ENCODE measurements at places on chromosomes 11 and 22. TPM values are rescaled to one million over a fixed set of nuclear protein-coding genes. Genes with fewer than 3 reads are reported as not detected.

- peaks cover 40% of the 10 kb centered on the region for H3K27me3 ChIP-seq
- H3K4me3 ChIP-seq, result no peak overlapping the region
- no peak for DNase-seq
- no peaks in the 10 kb centered on the region for H3K4me1 ChIP-seq
- no peak overlapping the region for H3K27ac ChIP-seq
Observed at GRCh38 chr22:43854121-43854785, 8.1 kb downstream of the SULT4A1 start.

DNA sequence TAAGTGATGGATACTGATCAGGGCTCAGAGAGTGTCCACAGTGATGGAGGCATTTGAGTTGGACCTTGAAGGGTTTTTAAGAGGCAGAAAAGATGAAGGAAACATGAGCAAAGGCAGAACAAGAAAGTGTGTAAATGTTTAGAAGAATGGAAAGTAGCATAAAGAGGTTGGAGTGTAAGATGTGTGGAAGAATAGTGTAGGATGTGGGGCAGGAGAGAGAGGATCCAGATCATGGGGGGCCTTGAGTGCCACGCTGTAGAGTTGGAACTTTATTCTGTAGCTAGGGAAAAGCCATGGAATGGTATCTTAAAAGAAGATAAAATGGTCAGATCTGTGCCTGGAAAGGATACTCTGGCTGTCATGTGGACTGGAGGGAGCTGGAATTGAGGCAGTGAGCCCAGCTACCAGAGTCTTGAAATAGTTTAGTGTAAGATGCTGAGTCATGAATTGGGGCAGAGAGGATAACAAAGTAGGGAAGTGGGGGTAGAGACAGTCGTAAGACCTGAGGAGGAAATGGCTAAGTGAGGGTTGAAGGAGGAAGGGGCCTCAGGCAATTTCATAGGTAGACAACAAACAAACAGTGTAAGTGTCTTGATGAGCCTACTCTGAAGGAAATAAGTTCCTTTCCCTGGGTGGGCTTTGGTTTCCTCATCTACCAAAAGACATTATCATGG lies 6.7 kb downstream of the KCNE3 start:
- H3K27ac ChIP-seq, result no peak overlapping the region
- H3K4me1 ChIP-seq, result no peaks in the 10 kb centered on the region
- H3K4me3 ChIP-seq, result no peak overlapping the region
- H3K36me3 ChIP-seq, result no peaks in the 10 kb centered on the region
- no peak for DNase-seq
- no peaks in the 10 kb centered on the region for H3K27me3 ChIP-seq

DNA sequence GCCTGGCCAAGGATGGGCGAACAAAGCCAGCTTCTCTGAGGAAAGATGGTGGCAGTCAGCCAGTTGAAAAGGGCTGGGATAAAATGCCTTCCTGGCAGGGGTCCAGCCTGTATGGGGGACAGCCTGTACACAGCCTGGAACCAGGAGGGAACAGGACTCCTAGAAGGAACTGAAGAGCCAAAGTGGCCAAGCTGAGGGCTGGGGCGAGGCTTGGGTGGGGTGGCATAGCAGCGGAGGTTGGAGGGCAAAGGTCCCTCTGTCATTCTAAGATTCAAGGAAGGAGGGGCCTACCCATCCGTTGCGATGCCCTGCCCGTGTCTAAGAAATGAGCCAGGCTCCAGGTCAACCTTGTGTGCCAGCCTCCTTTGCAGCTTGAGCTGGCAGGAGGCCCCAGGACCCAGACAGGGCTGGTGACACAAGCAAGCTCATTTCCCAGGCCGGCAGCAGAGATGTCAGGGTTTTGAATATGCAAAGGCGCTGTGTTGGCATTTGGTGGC lies 22.6 kb downstream of the FADD start:
- no peak overlapping the region for H3K27ac ChIP-seq
- no peaks in the 10 kb centered on the region for H3K36me3 ChIP-seq
- DNase-seq, result no peak
- peaks cover 15% of the 10 kb centered on the region for H3K27me3 ChIP-seq

GRCh38 chr11:17519061-17519885 lies 24.9 kb downstream of the USH1C start:
- DNase-seq, result no peak
- H3K27me3 ChIP-seq, result peaks cover 31% of the 10 kb centered on the region
- H3K4me3 ChIP-seq, result no peak overlapping the region
- no peak overlapping the region for H3K27ac ChIP-seq

GRCh38 chr22:23315341-23315917 lies 135.1 kb downstream of the BCR start:
- H3K36me3 ChIP-seq, result peaks cover 12% of the 10 kb centered on the region
- H3K27ac ChIP-seq, result peak overlapping the region; percentile 60
- peaks cover 1% of the 10 kb centered on the region for H3K4me1 ChIP-seq
- H3K4me3 ChIP-seq, result no peak overlapping the region
- H3K27me3 ChIP-seq, result no peaks in the 10 kb centered on the region

- no peak overlapping the region for H3K27ac ChIP-seq
- DNase-seq, result no peak
- H3K36me3 ChIP-seq, result peaks cover 3% of the 10 kb centered on the region
Observed at GRCh38 chr22:33656808-33657628, 263.3 kb downstream of the LARGE1 start.

- no peak for DNase-seq
- H3K4me1 ChIP-seq, result peaks cover 9% of the 10 kb centered on the region
- no peak overlapping the region for H3K27ac ChIP-seq
- H3K27me3 ChIP-seq, result no peaks in the 10 kb centered on the region
- H3K36me3 ChIP-seq, result peaks cover 48% of the 10 kb centered on the region
- no peak overlapping the region for H3K4me3 ChIP-seq
Observed at GRCh38 chr11:111759778-111760407, 6.3 kb downstream of the PPP2R1B start.

DNA sequence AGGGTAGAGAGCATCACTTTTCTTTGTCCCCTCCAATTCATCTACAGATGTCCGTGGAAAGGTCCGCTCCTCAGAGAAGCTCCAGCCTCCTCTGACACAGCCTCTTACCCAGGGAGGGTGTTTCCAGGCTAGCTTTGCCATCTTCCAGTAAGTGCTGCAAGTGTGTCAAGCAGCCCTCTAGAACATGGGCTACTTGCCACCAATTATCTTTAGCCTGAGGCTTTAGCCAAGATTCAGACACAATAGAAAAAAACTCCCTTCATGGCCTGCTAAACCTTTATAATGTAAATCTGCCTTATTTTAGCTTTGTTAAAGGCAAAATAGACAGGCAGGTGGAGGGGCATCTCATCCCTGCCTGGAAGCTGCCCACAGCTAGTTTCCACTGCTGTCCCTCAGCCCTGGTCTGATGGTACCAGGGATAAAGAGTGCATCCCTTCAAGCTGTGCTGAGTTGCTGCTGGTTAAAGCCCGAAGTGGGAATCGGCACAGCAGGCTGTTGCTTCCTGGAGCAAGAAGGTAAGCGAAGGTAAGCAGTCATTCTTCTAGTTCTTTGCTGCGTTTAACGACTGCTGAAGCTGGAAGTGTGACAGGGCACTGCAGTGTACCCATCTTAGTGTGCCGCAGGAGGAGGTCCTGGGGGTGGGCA lies 190.1 kb upstream of the E2F8 start:
- peaks cover 7% of the 10 kb centered on the region for H3K4me1 ChIP-seq
- no peak overlapping the region for H3K4me3 ChIP-seq
- H3K36me3 ChIP-seq, result no peaks in the 10 kb centered on the region
- no peak for DNase-seq
- peaks cover 58% of the 10 kb centered on the region for H3K27me3 ChIP-seq

DNA sequence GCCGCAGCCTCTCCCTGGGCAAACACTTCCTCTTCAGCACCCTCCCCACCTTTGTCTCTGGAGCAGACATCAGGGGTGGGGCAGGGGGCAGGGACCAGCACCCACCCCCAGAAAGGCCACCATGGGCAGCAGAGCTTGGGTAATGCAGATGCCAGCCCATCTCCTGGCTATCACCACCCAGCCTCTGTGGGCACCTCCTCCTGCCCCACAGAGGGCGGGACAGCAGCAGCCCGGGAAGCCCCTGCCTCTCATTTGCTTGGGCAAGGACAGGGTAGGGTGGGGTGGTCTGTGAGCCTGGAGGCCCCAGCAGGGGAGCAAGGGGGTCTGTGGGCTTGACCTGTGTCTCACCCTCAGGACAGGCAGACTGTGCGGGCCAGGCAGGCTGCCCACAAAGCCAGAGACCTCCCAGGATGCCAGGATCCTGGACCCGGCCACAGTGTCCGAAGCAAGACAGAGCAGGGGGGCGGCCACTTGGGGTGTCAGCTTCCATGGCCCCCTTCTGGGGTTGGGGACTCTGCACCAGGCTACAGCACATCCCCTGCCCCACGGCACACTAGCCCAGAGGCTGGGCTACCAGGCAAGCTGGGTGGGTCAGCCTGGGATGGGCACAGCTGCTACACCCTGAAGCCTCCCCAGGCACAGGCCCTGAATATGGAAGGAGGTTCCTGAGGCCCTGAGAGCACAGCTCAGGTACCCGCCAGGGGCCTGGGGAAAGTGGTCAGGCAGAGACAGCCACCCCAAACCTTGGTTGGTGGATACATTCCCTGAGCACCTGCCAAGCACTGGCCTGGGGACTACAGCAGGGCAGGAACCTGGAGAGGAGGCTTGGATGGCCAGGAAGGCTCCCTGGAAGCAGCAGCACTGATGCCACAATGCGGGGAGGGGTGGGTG lies 4.5 kb downstream of the RNH1 start:
- no peak overlapping the region for H3K4me3 ChIP-seq
- no peak for DNase-seq
- H3K36me3 ChIP-seq, result peaks cover 14% of the 10 kb centered on the region
- peaks cover 16% of the 10 kb centered on the region for H3K4me1 ChIP-seq
- no peaks in the 10 kb centered on the region for H3K27me3 ChIP-seq
- no peak overlapping the region for H3K27ac ChIP-seq

OR52H1 gene
- total RNA-seq, result 1.6 TPM

ADM gene
- total RNA-seq, result 12.8 TPM

RAG1 gene
- 1.9 TPM for total RNA-seq

PKNOX2 gene
- total RNA-seq, result 23.1 TPM

PLAAT2 gene
- not detected for total RNA-seq

Data from mesothelial cell of epicardium (in vitro differentiated cells).